WERI-Rb-1 (cell line): ENCODE measurements at places on chromosomes 6 and 20.

GRCh38 chr20:62353289-62354030, 13.7 kb downstream of the LAMA5 start:
- no peak for DNase-seq

GRCh38 chr6:2674857-2675256, 75.9 kb downstream of the MYLK4 start:
- DNase-seq: no peak

DNA sequence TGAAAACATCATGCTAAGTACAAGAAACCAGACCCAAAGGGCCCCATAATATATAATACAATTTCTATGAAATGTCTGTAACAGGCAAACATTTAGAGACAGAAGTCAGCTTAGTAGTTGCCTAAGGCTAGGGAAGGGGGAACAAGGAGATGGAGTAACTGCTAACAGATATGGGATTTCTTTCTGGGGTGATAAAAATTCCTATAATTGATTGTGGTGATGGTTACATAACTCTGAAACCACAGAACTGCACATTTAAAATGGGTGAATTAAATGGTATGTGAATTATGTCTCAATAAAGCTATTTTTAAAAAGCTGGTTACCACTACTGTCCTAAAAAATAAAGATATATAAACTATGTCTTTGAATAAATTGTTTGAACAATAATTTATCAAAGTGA, 3.2 kb downstream of the CEP162 start:
- no peak for DNase-seq

DNA sequence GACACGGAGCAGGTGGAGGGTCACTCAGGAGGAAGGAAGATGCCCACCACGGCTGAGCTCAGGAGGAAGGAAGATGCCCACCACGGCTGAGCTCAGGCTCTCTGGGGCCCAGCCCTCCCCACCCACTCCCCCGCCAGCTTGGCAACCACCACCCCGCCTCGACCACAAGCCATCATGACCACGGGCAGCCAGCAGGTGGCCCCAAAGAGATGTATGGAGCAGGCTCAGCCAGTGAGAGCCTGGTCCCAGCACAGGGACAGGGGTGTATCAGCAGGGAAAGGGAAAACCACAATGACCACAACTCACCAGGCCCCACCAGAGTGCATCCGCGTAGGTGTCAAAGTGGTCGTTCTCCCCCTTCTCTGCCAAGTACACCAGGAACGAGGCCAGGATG, 30.4 kb downstream of the KCNQ2 start:
- peak; percentile 81 for DNase-seq

DNA sequence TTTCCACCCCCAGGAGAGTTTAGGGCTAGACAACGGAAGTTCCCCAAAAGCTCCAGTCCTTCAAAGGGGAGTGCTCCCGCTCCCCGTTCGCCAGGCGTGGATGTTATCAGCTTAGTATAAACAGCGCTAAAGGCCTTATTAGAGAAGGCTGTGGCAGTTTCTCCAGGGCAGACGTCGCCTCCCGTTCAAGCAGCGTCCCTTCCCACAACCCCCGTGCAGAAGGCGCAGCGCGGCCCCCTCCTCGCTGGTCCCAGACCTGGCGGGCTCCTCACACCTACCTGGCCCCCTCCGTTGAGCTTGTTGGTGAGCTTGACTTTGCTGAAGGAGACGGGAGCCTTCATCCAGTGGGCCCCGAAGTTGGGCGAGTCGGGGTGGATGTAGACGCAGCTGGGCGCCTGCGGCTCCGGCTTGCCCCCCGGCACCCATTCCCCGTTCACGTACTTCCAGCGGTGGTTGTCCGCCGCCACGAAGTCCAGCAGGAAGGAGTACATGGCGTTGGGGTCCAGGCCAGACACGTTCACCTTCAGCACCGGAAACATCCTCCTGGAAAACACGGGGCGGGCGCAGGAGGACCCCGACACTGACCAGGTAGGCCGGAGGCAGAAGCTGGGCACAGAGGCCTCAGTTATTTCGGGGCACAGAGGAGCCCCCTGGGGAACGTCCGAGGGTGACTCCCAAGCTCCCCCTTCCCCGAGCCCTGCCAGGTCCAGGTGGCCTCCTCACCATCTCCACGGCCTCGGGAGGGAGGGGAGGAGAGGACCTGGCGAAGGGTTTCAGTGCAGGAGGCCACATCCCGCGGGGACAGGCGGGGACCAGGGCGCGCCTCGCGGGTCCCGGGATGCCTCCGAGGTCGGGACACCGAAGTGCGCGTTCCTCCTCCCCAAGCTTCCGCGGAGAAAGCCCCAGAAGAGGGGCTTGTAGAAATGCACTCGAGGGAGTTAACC, 1.1 kb downstream of the TBXT start:
- DNase-seq: no peak

- no peak for DNase-seq
These were observed 127.1 kb downstream of the MYO6 start for GRCh38 chr6:75876152-75876551.

DNA sequence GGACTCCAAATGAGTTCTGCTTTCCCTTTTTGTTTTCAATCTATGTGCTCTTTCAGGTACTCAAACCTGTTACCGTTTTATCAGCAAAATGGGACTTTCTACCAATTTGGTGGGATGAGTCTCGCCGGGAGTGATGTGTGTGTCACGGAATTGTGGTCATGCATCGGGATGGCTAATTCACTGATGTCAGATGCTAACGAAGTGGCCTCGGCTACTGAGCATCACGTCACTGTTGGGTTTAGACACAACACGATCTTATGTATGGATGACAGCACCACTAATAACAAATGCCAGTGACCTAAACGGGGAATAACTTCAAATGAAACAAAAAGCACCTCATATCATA, 1.6 kb upstream of the PCK1 start:
- no peak for DNase-seq

GRCh38 chr20:45128099-45128498, 3.8 kb upstream of the WFDC12 start:
- DNase-seq: no peak

DNA sequence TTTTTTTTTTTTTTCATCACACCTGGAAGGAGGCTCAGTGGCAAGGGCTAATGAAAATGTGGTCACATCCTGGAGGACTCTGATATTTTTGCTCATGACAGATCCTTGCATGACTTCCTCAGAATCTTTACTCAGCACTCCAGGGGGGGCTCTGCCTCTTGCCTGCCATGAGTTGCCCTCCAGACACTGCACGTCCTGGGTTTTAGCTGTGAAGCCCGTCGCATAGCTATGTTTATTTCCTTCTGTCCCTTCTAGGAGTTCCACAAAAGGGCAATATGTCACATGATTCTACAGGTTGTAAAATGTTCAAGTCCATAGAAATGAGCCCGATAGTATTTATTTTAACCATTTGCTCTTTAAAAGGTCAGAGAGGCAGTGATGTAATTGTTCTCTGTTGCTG, 18.2 kb downstream of the MAS1 start:
- no peak for DNase-seq

DNA sequence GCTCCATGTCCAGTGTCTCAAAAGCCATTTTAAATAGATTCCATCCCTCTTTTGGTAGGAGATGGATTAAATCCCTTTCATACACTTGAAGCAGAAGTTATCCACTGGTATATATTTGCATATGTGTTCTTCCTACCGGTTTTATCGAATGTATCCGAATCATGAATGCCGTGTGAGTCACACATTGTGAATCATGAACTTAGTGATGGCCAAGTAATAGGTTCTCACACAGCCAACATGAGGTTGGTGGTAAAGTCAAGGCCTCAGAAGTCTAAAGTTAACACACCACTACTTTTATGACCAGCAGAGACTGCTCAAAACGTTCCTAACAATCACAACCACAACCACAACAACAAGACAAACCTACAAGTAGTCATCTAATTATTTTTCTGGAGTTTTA, 345.5 kb downstream of the THBS2 start:
- no peak for DNase-seq

GRCh38 chr6:2127484-2127911, 117.9 kb downstream of the GMDS start:
- no peak for DNase-seq

DNA sequence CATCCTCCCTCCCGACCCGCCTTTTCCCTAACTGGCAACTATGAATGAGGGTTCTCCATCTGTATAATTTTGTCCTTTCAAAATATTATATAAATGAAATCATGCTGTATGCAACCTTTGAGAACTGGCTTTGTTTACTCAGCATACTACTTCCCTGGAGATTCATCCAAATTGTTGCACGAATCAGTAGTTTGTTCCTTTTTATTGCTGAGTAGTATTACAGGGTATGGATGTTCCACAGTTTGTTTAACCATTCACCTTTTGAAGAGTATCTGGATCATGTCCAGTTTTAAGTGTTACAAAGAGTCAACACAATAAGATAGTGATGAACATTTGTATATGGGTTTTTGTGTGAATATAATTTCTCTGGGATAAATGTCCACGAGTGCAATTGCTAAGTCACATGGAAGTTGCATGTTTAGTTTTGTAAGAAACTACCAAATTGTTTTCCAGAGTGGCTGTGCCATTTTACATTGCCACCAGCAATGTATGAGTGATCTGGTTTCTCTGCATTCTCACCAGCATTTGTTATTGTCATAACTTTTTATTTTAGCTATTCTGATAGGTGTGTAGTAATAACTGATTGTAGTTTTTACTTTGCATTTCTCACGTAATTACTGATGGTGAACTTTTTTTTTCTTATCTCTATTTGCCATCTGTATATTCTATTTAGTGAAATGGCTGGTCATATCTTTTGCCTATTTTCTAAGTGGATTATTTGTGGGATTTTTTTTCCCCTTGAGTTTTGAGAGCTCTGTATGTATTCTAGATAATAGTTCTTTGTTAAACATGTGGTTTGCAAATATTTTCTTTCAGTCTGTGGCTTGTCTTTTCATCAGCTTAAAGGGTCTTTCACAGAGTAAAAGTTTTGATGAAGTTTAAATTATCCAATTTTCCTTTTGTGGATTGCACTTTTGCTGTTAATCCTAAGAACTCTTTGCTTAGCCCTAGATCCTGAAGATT, 14.4 kb upstream of the RNF24 start:
- DNase-seq: no peak

- peak; percentile 88 for DNase-seq
These were observed 7.7 kb downstream of the TTBK1 start for GRCh38 chr6:43250992-43251373.

DNA sequence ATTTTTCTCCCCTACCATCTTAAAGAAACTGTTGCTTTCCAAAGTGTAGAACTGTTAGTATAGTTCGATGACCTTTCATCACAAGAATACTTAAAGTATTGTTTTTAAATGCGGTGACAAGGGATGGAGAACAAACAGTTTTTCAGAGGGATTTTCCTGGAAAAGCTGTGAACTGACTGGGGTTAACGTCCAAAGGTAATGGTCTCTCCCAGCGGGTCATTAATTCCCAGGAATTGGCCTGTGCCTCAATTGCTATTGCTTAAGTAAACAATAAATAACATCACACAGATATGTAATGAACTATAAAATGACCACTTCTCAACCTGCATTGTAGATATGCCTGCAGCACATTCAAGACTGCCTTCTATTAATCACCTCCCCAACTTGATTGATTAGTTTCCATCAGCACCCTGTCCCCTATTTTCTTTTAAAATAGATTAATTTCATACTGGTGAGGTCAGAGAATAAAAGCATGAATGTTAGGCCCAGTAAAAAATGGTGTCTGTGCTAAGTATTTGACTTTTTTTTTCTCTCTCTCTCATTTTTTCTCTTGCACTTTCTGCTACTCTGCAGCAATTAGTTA, 268.2 kb downstream of the SAMD5 start:
- DNase-seq: no peak

DNA sequence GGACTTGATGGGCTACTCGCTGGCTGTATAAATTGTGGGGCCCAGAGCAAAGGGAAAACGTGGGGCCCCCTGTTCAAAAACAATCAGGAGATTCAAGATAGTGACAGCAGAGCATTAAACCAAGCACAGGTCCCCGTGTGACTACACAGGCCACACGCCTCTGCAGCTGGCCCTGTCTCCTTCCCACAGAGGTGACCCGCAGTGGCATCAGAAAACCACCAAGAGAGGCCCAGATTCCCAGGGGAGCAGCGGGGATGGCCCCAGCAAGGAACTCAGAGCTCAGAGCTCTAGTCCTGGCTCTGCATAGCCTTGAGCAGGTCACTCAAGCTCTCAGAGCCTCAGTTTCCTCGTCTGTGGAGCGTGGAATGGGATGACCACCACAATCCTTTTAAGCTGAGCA, 57.6 kb downstream of the CPNE5 start:
- no peak for DNase-seq

GRCh38 chr20:3315136-3315535, 76.1 kb upstream of the SLC4A11 start:
- DNase-seq: no peak

DNA sequence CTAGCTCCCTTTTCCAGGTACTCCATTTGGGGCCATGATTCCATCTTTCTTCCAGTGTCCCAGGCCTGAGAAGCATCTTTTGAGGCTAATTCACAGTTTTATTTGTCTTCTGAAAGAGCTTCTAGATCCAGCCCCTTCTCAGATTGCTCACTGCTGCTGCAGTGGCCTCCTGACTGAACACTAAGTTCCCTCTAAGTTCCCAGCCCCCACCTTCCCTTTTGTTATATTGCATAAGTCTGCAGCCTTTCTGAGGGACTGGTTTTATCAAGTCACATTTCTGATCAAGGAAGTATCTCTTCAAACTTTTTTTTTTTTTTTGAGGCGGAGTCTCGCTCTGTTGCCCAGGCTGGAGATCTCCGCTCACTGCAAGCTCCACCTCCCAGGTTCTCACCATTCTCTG, 10.7 kb downstream of the MAPRE1 start:
- DNase-seq: no peak

DNA sequence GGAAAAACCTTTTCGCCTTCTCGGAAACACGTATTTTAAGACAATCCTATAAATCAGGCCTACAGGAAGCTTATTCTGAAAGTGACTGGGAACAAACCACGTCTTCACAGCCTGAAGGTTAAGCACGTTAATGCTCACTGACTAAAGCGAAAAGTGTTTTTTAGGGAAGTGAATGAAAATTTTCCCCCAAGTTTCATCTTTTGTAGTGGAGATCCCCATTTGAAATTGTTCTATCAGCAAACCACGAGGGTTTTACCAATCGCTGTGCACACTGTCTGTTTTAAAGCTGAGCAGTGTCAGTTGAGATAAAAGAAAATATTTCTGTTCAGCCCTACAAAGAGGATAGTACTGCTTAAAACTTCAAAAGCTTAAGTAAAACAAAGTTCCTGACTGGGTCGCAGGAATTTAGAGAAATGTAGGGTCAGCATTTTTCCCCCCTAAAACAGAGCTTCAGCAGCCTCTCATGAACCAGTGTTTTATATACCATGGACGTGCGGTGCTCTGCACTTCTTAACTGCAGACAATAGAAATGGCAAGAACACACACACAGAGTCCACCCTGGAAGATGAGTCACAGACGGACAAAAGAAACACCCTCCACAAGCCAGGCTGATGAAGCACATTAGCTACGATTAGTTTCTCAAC, 34.9 kb downstream of the SLC22A23 start:
- no peak for DNase-seq

GRCh38 chr20:49987015-49987867, 4.5 kb downstream of the SNAI1 start:
- peak; percentile 93 for DNase-seq

- no peak for DNase-seq
These were observed 311.2 kb downstream of the ESR1 start for GRCh38 chr6:152118678-152119077.

DNA sequence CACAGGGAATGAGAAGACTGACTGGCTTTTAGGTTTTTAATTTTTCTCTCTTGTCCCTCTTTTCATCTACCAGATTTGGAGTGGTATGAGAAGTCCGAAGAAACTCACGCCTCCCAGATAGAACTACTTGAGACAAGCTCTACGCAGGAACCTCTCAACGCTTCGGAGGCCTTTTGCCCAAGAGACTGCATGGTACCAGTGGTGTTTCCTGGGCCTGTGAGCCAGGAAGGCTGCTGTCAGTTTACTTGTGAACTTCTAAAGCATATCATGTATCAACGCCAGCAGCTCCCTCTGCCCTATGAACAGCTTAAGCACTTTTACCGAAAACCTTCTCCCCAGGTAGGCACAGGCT, 644 bp downstream of the MAD2L1BP start:
- DNase-seq: no peak
